ENCODE measurements at places on chromosomes 7 and 10. TPM values are rescaled to one million over a fixed set of nuclear protein-coding genes. Genes with fewer than 3 reads are reported as not detected.

The GRK5 gene
- total RNA-seq: 8.1 TPM

The FIS1 gene
- 261 TPM for total RNA-seq

The NAT16 gene
- total RNA-seq: under 0.01 TPM

The EGFR gene
- 75.5 TPM for total RNA-seq

The TMEM184A gene
- 0.11 TPM for total RNA-seq

The SDHAF3 gene
- 17.9 TPM for total RNA-seq

The TAF6 gene
- 61.4 TPM for total RNA-seq

The AGR2 gene
- total RNA-seq: under 0.01 TPM

The MSS51 gene
- 2.1 TPM for total RNA-seq

The CPN1 gene
- not detected for total RNA-seq

The PLEKHS1 gene
- total RNA-seq: not detected

The SLC13A1 gene
- total RNA-seq: not detected

The ELN gene
- total RNA-seq: 0.89 TPM

The TUBAL3 gene
- not detected for total RNA-seq

The CASTOR2 gene
- total RNA-seq: 7.2 TPM

The FAM241B gene
- 0.87 TPM for total RNA-seq

The ITIH5 gene
- total RNA-seq: under 0.01 TPM

The NEUROD6 gene
- not detected for total RNA-seq

The AS3MT gene
- 13.7 TPM for total RNA-seq

The GJD4 gene
- total RNA-seq: not detected

Measured in uterine smooth muscle cell (primary cell).